ENCODE measurements at places on chromosomes 7 and 10.

DNA sequence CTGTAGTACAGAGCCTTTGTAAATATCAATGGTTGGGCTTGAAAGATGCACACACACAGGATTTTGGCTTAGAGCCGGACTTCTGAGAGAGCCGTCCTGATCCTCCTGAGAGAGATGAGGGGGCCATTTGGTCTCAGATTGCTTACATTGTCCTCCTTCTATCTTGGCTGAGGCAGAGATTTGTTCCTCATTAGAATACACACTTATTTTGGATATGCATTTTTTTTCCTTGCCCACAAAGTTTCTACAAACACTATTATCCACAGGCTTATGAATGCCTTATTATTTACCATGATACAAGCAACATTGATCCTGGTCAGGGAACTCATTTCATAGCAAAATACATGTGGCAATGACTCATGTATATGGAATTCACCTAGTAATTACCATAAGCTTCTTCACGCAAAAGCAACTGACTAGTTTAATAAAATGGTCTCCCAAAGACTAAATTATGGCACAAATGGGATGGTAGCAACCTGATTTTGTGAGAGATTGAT, 175.3 kb downstream of the MDFIC start:
- DNase-seq = no peak

- no peak for DNase-seq
Observed at GRCh38 chr10:79020015-79020491, 48.7 kb upstream of the ZMIZ1 start.

- no peak for DNase-seq
Observed at GRCh38 chr7:108643136-108643535, 73.5 kb downstream of the DNAJB9 start.

GRCh38 chr10:105070249-105070648, 429.2 kb downstream of the SORCS3 start:
- no peak for DNase-seq
